Hypothalamus (tissue), 51 donors: ENCODE measurements at places on chromosomes 2 and 18.

DNA sequence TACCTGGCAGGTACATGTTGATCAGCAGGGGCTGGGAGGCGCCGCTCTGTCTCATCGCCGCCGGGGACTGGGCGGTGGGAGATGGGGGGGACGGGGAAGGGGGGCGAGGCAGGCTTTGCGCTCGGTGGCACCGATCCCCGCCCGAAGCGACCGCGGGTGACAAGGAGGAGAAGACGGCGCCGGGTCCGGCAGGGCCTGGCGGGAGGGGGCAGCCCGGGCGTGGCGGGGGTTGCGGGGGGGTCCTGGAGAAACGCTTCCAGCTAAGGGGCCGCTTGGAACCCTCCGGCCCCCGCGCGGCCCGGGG lies at the start of gene FEV:
FEV (minus strand) TSS at position 164 of the 304 bp plus-strand sequence; CDS start at position 55, 109 bp downstream.
- DNase-seq, result no peak

DNA sequence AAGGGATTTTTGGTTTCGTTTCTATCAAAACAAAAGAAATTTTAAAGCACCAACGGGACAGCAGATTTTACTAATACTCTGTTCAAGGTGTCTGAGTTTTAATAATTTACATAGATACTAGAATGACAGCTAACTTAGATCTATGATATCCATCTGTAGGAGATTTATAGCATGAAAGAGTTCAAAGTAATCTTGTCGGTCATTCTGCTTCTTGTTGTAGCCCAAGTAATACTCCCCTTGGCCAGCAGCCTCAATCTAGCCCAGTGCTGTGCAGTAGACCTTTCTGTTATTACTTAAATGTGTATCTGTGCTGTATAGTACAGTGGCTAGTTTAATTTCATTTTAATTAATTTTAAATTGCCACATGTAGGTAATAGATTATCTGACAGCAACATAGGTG lies 44.7 kb downstream of the ANKRD12 start:
- DNase-seq, result no peak

DNA sequence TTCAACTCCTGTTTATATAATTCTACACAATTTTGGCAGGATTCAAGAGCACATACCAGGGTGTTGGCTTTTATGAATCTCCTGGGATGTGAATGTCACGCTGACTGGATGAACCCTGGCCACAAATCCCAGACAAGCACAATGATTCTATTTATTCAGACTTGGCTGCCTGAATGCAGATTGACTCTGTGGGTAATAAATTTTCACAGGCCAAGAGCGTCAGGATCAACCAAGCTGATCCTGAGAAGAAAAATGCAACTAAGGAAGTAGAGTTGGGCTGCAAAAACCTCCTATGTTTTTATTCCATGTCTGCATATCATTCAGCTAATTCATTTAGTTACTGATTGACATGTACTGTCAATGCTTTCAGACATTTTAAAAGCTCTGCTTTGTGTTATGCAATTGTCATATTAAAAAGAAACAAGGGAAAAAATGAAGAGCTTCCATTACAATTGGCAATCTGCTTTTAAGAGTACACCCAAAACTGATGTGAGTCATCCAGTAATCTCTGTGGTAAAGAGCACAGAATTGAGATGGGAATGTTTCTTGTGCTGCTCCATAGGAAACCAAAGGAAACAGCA lies 173.0 kb upstream of the REV1 start:
- peak; percentile 10 for DNase-seq

DNA sequence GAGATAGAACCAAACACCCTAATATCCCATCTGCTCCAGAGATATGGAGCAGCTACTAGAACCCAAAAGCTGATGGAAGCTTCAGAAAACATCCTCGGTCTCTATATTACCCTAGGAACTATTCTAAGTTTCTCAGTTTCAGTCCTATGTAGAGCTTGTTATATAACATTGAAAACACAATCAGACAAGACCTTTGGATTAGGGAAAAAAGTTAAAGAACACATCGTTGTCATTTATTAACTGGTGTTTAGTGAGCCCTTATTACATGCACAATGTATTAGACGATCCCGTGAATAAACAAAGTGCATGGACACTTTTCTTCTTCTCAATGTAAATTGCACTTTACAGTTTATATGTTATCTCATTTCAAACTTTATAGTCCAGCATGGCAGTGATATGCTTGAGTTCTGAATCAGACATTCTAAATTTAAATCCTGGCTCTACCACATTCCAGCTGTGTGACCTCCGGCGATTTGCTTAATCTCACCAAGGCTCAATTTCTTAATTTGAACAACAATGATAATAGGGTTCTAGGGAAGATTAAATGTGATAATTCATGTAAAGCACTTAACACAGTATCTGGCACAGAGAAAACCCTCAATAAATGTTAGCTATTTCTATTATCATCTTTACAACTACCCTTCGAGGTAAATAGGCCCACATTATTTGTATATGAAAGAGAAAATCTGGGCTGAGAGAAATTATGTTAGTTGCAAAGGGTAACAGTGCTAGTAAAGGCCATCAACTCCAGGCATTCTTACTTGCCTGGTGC lies 83.6 kb upstream of the PIK3C3 start:
- no peak for DNase-seq

DNA sequence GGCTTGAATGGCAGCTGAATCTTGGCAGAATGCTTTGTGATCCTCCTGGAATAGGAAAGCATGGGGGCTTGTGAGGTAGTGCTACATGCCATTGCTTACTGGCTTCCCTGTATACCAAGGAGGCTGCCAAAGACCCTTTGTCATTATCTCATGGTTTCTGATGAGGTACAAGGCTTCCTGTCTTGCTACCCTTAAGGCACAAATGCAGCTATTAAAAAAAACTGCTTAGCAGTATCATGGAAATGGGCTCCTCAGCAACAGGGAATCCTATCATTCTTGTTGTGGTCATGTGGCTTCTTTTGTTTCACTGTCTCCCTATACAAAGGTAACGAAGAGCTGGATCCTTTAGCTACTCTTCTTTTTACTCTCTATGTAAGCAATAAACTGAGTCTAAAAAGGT lies 6.6 kb upstream of the KANSL1L start:
- DNase-seq, result no peak

- DNase-seq, result no peak
Measured at GRCh38 chr18:21450913-21451312, 149.6 kb downstream of the ESCO1 start.
